ENCODE measurements at places on chromosomes 3 and 15.

GRCh38 chr3:58574106-58574505, 3.1 kb downstream of the FAM107A start:
- no peak for DNase-seq

- no peak for DNase-seq
Measured at GRCh38 chr15:64193971-64194370, 31.1 kb upstream of the PPIB start.

DNA sequence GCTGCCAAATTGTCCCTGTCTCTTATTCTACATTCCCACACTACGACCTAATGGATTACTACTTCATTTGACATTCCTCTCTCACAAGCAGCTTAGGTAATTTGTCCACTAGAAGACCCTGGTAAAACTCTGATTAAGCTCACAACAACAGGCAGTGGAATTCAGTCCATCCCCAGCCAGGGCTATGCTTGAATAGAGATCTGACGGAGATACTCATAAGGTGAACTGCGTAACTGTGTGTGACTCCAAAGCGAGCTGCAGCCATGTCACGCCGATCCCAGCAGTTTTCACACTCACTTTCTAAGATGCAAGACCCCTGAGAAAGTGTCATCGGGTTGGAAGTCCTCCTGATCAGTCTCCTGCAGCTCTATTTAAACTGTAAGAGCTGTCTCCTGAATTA, 25.7 kb upstream of the ROBO2 start:
- no peak for DNase-seq

- DNase-seq, result no peak
Measured at GRCh38 chr3:66428733-66429132, 72.1 kb downstream of the LRIG1 start.

GRCh38 chr3:102290241-102290640, 144.6 kb upstream of the ZPLD1 start:
- DNase-seq, result no peak

GRCh38 chr15:77409259-77410156, 10.4 kb downstream of the PEAK1 start:
- no peak for DNase-seq

DNA sequence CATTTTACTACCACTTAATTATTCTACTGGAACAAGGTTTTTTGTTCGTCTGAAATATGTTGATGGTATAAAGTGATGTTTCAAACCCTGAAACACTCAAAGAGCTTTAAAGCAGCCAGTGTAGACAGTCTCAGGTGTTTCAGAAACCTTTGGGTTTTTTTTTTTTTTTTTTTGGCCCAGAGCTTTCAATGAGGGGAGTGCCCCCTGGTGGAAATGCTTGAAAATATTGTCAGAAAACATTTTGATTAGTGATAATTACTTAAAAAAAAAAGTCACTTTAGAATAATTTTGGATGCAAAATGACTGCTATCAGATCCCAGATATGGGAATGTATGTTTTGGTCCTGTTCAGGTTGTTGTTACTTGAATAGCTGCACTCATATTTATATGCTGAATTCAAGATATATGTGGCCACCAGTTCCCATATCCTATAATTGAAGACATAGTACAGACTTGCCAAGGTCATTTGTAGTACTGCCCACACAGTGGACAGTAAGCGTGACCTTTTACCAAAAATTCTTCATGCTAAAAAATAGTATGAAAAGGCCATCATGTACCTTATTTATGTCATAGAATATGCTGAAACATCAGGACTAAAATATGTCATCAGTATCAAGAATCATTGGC, 35.9 kb downstream of the SATB1 start:
- no peak for DNase-seq

- no peak for DNase-seq
Measured at GRCh38 chr3:13221491-13222061, 148.3 kb upstream of the IQSEC1 start.

- no peak for DNase-seq
Measured at GRCh38 chr3:140768941-140769340, 91.1 kb downstream of the TRIM42 start.

DNA sequence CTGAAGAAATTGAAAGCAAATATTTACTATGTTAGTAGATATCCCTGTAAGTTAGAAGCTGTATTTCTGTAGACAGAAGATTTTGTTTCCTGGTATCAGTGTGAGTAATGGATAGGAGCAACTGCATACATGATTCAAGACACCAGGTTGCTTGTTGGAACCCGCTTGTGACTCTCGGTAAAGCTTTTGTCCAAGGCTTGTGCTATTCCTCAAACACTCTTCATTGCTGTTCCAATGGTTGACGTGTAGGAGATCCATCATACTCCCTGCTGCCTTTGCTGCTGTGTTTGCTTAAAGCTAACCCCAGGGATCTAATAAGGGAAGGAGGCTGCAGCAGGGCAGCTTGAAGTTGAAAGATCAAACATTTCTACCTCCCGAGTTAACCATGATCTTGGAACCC, 160.1 kb downstream of the RSRC1 start:
- DNase-seq, result no peak

- no peak for DNase-seq
Measured at GRCh38 chr3:9012521-9012920, 49.2 kb upstream of the RAD18 start.

GRCh38 chr3:94360987-94361386, 298.1 kb downstream of the NSUN3 start:
- DNase-seq, result no peak

- no peak for DNase-seq
Measured at GRCh38 chr3:29436612-29437323, 155.9 kb downstream of the RBMS3 start.

- DNase-seq, result no peak
Measured at GRCh38 chr15:85414037-85414436, 33.6 kb downstream of the AKAP13 start.

GRCh38 chr3:142960322-142960850, 3.1 kb downstream of the PAQR9 start:
- no peak for DNase-seq

DNA sequence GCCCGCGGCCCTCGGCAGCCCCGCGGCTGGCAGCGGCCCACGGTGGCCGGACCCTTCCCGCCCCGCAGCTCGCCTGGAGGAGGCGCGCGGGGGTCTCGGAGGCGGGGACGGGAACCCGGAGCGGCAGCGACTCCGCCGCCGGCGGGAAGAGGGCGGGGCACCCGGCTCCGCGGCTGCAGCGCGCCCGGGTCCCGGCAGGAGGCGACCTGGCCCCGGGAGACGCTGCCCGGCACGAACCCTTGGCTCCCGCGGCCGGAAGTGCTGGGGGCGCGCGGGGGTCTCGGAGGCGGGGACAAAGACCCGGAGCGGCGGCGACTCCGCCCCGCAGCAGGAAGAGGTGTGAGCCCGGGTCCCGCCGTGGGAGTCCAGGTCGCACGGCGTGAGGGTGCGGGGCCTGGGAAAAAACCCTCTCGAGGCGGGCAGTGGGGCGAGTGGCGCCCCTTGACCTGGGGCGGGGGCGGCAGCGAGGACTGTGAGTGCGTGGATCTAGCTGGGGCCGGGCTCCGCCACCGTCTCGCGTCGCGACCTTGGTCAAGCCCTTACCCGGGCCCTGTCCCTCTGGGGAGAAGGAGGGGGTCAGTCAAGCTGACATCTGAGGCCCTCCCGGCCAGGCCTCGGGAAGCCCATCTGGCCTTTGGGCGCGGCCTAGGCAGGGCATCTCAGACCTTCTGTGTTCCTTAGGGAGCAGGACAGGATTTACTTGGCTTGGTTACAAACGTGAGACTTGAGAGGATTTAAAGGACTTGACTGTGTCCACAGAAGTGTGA, at the start of gene CIB2:
TSS of gene CIB2 (minus strand) at position 151 of the 767 bp plus-strand sequence. CDS start 230 bp downstream, outside the sequence.
- DNase-seq, result peak; percentile 54

DNA sequence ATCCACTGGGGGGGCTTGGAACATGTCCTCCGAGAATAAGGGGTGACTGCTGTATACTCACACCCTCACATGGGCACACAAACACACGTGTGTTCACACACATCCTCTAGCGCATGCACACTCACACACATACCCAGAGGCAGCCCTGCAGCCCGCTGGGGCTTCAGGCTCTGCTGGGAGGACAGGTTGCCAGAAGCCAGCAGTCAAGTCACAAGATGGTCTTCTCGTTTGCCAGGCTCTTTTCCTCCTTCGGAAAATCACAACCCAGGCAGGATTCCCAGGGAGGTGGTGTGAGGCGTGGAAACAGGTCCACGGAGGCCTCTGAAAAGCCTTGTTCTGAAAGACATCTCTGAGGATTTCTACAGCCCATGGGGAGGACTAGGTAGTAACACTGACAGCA, 26.8 kb downstream of the MEGF11 start:
- no peak for DNase-seq

DNA sequence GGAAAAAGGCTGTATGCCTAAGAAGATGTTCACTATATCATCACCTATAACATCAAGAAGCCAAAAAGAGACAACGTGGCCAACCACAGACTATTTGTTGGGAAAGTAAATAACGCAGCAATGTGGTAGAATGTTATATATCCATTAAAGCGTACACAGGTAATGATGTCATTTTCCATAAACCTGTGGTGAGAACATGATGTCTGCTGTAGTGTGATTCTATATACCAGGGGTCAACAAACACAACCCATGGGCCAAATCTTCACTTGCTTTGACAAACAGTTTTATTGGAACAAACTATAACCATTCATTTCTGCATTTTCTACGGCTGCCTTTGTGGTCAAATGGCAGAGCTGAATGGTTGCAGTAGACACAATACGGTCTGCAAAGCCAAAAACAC, 160.6 kb downstream of the STT3B start:
- no peak for DNase-seq

All from stimulated activated CD8-positive, alpha-beta memory T cell treated with anti-CD3 and anti-CD28 coated beads, Interleukin-15, amount 100 ng/mL, for 24 hours (primary cell).